ENCODE measurements at places on chromosomes 2 and 18. TPM values are rescaled to one million over a fixed set of nuclear protein-coding genes. Genes with fewer than 3 reads are reported as not detected.

PDE11A gene
- not detected for total RNA-seq

GRCh38 chr2:146734821-146735190 lies 1110.0 kb upstream of the ACVR2A start:
- no peaks in the 10 kb centered on the region for H3K27me3 ChIP-seq
- H3K4me3 ChIP-seq = no peak overlapping the region
- DNase-seq = no peak
- H3K36me3 ChIP-seq = no peaks in the 10 kb centered on the region
- no peak overlapping the region for H3K27ac ChIP-seq

IL36A gene
- not detected for total RNA-seq

DNA sequence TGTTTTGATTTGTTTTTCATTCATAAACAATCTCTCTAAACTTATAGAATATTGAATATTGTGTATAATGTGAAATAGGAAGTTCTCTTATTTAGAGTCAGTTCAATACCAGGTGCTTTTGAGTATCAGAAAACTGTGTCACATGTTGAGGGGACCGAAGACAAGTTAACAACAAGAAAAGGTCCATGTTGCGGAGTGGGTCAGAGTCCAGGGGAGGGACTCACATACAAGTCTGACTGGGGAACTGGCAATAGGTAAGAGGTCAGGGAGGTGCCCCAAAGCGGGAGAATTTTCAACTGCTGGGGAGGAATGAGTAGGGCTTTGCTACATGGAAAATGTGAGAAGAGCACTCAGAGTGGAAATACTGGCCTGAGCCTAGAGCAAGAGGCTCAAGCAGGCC lies 19.8 kb upstream of the BCL11A start:
- H3K4me3 ChIP-seq = no peak overlapping the region
- H3K4me1 ChIP-seq = peaks cover 9% of the 10 kb centered on the region
- no peak for DNase-seq
- no peaks in the 10 kb centered on the region for H3K36me3 ChIP-seq
- no peak overlapping the region for H3K27ac ChIP-seq

DNA sequence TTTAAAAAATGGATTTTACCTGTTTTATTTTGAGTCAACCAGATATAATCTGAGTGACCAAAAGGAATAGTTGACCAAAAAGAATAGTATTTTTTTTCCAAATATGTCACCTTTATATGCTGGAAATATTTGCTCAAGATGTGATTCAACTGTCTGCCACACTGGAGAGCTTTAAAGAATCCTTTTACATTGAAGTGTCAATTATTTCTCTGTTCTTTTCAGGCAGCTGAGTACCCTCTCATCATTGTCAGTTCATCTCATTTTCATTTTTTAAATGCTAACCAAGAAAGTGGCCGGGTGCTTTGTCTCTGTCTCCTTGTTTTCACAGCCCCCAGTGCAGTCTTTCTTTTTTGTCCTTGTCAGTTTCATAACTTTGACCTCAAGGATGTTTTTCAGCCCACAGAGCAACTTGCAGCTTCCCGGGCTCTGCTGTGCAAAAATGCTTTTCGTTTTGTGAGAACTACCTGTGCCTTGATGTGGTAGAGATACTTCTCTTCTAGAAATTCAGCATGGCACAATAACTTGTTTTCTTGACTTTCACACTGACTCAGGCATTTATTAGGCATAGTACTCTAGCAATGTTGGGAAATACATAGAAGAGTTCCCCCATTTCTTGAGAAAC lies 23.4 kb upstream of the CERS6 start:
- H3K27ac ChIP-seq = no peak overlapping the region
- H3K4me3 ChIP-seq = no peak overlapping the region
- no peaks in the 10 kb centered on the region for H3K36me3 ChIP-seq
- H3K4me1 ChIP-seq = no peaks in the 10 kb centered on the region

Measured in upper lobe of left lung (tissue), 6 donors.